Femur (tissue), 1 donor: ENCODE measurements at places on chromosomes 16 and 17.

DNA sequence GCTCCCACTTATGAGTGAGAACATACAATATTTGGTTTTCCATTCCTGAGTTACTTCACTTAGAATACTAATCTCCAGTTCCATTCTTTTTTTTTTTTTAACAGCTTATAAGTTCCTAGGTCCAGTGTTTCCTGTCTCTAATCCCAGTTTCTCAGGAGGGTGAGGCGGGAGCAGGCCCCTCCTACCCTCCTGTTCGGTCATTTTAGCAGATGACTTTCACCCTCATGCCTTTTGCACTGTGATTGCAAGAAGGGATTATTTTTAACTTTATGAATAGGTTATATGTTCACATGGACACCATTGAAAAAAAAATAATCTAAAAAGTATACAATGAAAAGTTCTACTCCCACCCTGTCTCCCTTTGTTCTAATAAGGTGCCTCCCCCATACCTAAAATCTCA, 47.6 kb downstream of the CDH1 start:
- no peak for DNase-seq

DNA sequence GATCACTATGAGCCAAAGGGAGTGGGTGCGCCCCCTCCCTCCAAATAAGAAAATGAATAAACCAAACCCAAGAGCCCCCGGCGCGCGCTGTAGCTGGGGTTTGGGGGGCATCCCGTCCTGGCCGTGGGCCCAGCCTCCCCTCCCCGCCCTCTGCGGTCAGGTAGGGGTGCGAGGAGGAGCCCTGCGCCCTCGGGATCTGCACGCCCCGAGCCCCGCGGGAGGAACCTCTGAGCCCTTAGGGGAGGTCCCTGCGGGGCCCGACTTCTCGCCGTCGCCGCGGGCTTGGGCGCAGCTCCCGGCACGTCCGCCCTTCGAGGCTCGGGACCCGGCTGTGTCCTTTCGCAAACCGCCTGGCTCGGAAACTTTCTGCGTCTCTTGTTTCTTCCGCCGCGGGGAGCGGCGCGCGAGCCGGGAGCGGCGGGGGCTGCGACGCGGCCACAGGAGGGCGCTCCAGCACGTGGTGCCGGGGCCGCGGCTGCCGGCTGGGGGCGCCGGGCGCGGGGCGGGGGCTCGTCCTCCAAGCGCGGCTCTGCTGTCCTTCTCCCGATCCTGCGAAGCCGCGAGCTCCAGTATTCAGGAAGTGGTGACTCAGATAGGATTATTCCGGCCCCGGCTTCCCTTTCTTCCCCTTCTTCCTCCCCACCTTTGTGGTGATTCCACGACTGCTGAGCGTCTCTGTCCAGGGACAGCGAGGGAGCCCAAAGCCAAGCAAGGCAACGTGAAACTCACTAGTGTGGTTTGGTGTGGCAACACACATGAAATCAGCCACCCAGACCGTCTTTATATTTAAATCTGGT, 1.6 kb downstream of the PITPNC1 start:
- DNase-seq = peak; percentile 88

GRCh38 chr17:7656958-7657609, 6.4 kb downstream of the ATP1B2 start:
- peak; percentile 54 for DNase-seq

GRCh38 chr16:52584354-52585320, 37.7 kb upstream of the TOX3 start:
- DNase-seq = no peak

DNA sequence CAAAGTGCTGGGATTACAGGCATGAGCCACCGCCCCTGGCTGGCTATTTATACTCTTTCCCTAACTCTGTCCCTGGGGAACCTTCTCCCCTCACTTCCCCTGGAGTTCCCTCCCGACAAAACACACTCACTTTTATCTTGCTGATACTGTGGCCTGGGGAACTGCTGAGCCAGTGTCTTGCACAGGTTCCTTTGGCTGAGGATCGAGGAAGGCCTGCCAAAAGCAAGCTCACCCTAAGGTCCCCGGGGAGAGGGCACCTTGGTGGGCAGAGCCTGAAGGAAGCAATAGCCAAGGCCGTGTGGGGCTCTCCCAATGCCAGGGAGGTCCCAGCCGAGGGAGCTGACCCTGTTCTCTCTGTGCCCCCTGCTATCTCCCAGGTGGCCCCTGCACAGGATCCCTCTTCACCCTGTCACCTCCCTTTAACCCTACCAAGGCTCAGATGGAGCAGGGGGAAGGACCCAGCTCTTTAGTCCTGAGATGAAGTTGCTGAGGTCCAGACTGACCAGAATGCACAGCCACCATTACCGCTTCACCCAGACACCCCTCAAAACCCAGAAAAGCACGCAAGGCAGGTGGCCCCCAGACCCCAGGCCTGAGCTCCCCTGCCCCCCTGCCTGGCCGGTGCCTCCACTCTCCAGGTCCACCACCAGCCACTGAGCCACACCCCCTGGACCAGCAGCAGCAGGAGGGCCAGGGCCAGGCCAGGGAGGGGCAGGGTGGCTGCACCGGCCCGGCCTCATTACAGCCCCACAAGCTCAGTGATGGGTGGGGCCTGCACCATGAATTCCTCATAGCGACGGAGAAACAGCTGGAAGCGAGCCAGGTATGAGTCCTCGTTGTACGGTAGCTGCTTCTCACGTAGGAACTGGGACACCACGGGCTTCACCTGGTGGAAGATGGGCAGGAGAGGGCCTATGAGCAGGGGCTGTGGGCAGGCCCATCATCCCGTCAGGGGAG, 5.1 kb upstream of the FDXR start:
- DNase-seq = no peak

- no peak for DNase-seq
These were observed 9.3 kb upstream of the ZNF594 start for GRCh38 chr17:5201011-5201410.

GRCh38 chr16:78227855-78228254, 128.4 kb downstream of the WWOX start:
- no peak for DNase-seq

- DNase-seq = peak; percentile 71
These were observed 19.7 kb downstream of the GOSR2 start for GRCh38 chr17:46942441-46943217.

- peak; percentile 48 for DNase-seq
These were observed 2.2 kb downstream of the SLC12A3 start for GRCh38 chr16:56866955-56867830.

GRCh38 chr17:29124925-29125273, 55.3 kb downstream of the MYO18A start:
- no peak for DNase-seq

GRCh38 chr16:50526796-50527195, 21.4 kb upstream of the NKD1 start:
- no peak for DNase-seq

DNA sequence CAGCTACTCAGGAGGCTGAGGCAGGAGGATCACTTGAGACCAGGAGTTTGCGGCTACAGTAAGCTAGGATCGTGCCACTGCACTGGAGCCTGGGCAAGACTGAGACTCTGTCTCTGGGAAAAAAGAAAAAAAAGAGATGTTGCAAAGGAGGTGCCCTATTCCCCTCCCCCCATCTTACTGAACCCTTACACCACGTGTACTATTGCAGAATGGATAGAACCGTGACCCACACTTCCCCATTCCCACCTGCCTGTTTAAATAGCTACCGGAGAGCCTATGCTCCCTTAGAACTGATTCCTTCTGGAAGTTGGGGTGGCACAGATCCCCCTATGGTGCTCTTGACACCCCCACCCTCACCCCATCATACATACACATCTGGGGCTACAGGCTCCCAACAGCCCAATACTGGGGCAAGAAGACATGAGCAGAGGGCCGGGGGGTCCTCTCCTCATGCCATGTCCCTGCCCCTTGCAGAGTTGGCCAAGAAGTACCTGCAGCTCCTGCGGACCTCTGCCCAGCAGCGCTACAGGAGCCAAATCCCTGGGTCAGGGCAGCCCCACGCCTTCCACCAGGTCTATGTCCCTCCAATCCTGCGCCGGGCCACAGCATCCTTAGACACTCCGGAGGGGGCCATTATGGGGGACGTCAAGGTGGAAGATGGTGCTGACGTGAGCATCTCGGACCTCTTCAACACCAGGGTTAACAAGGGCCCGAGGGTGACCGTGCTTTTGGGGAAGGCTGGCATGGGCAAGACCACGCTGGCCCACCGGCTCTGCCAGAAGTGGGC, 35.7 kb downstream of the NLRC5 start:
- DNase-seq = no peak

GRCh38 chr17:49520386-49521087, 25.4 kb downstream of the NGFR start:
- peak; percentile 46 for DNase-seq

DNA sequence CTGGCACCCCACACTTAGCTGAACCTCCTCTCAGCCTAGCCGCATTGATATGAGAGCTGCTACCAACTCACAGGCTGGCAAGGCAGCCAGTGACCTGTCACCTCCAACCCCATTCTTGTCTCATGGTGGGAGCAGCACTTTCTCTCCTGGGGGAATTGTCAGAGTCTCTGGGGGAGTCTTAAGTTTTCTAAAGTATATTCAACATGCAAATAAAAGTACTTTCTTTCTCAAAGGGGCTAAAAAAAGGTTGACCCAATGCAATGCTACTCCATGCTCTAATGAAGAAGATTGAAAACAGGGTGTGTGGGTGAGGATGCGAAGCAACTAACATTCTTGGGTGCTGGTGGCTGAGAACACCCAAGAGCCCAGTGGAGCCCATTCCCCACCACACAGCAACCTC, 53.1 kb upstream of the SREBF1 start:
- DNase-seq = no peak

GRCh38 chr16:9328411-9328810, 237.0 kb downstream of the HAPSTR1 start:
- no peak for DNase-seq

GRCh38 chr16:7361416-7362129, 28.9 kb downstream of the RBFOX1 start:
- no peak for DNase-seq

GRCh38 chr17:27771586-27771985, 28.7 kb downstream of the NOS2 start:
- no peak for DNase-seq

GRCh38 chr17:50458701-50459676, 9.7 kb downstream of the CHAD start:
- no peak for DNase-seq

DNA sequence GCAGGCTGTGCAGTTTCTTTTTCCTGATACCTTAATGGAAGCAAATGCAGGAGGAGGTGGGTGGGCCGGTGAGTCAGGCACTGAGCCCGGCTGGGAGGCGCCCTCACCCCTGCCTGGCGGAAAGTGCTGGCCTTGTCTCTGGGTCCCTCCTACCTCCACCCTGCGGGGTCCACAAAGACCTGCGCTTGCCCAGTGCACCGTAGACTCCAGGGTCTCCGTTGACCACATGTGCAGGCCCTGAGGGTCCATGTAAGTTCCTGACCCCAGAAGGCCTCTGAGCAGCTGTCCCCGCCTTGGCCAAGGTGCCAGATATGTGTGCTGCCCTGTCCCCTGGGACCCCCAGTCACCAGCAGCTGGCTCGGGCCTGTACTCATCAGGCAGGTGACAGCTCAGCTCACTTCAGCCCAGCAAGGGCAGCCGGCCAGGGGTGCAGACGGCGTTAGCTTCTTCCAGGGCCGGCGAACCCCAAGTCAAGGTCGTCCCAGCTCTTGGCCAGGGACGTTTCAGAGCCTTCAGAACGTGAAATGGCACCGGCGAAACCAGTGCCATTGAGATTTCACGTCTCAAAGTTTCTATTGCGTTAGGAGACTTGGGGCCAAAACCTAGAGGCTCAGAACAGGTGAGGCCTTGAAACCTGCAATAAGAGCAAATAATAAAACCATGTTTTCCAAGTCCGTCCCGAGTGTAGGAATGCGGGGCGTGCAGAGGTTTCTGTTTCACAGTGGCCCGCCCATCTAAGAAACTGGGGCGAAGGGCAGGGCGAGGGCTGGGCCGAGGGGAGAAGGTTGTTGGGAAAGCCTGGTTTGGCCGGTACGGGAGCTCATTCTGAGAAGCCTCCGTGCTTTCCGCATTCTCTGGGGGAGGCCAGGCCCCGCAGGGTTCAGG, 12.1 kb downstream of the METRNL start:
- DNase-seq = no peak

GRCh38 chr16:57299009-57299718, 14.7 kb upstream of the PLLP start:
- DNase-seq = peak; percentile 82

DNA sequence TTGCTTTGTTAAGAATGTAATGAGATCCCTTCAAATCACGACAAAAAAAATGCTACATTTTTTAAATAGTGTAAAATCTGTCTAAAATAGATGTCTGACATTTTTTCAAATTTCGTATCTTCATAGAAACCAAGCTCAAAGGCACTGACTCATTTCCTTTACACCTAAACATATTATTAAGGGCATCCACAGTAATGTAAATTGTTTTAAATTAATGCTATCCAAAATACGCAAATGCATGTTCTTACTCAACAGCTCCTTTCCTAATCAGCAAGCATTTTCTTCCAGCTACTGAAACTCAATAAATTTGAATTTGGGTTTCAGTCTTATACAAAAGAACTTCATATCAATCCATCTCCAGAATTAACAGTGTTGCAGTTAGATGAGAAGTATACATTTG, 4.3 kb downstream of the C16orf87 start:
- no peak for DNase-seq

DNA sequence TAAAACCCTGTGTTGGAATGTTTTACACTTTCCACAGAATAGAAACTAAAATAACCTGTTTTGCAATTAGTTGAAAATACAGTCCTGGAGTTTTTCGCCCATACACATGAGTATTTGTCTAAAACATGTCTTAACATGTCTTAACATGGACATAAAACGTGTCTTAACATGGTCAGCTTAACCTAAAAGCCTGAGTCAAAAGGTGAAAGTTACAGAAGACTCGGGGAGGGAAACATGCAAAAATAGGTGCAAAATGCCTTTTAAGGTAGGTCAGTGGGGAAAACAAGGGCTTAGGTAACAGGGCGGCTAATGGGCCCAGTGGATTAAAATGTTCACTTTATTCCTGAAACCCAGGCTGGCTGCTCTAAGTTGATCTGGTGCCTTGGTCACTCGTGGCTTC, 56.1 kb upstream of the RBL2 start:
- no peak for DNase-seq

DNA sequence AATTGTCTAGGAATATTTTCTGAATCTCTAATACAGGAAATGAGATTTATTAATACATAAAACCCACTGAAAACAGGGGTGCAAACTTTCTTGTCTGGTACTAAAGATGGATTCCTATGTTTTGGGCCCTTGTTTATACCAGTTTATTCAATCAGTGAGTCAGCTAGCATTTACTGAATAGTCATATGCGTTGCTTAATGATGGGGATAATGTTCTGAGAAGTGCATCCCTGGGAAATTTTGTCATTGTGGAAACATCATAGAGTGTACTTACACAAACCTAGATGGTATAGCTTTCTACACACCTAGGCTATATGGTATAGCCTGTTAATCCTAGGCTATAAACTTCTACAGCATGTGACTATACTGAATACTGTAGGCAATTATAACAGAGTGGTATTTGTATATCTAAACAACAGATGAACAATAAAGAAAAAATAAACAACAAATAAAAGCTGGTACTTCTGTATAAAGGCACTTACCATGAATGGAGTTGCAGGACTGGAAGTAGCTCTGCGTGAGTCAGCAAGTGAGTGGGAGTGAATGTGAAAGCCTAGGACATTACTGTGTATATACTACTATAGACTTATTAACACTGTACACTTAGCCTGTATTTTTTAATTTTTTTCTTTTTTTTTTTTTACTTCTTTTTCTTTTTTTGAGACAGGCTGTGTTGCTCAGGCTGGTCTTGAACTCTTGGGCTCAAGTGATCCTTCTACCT, 63.7 kb downstream of the SIAH1 start:
- DNase-seq = no peak

GRCh38 chr16:2335286-2335895, 5.1 kb downstream of the ABCA3 start:
- no peak for DNase-seq
